ENCODE measurements at places on chromosomes 3 and 15.

DNA sequence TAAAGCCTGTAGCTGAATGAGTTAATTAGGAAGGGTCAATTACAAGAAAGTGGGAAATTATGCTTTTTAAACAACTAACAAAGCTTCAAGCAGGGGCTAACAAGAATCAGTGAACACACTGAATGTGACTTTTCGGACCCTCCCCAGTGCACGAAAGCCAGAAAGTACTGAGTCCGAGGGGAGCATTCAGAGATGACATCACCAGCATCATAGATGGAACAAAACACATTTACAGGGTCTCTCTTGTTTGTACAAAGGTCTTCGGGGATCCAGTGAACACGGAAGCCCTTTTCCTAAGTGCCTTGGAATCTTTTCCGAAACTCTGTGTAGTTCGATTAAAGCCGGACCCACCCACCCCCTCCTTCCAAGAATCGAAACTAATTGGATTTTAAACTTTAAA lies 829 bp downstream of the DCP1A start:
- no peak for DNase-seq

DNA sequence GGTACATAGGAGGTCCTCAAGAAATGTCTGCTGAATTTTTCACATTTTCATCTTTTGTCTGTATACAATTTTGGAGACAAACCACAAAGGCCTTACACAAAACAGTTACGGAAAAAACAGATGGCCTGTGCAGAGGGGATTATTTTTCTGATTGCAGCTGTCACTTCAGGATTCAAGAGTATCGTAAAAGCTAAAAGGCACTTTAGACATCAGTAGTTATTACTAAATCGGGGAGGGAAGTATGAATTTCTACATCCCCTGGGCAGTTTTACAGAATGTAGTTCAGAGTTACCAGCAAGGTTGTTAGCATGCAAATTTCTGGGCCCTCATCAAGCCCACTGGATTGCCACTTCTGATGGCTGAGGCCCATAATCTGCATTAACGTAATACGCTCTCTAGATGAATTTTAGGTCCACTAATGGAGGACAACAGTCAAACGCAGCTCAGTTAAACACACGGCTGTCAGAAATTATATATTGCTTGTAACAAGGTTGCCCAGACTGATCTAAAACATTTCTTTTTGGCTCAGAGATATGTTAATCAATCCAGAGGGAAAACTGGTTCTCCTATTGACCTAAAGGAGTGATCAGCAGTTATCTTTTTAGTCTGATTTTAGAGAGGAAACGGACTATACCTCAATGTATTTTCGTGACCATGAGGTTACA lies 1.1 kb downstream of the RIOX2 start:
- no peak for DNase-seq

- no peak for DNase-seq
Measured at GRCh38 chr3:178709051-178709450, 172.8 kb downstream of the KCNMB2 start.

- DNase-seq = no peak
Measured at GRCh38 chr3:172044833-172045585, 5.6 kb downstream of the FNDC3B start.

DNA sequence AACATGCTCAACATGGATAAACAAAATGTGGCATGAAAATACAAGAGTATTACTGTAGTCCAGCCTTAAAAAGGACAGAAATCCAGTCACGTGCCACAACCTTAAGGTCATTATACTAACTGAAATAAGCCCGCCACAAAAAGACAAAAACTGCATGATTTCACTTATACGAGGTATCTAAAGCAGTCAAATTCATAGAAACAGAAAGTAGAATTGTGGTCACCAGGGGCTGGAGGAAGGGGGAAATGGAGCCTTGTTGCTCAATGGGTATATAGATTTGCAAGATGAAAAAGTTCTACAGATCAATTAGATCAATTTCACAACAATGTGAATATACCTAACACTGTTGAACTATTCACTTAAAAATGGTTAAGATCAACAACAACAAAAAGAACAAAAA lies 7.4 kb downstream of the GLB1 start:
- no peak for DNase-seq

DNA sequence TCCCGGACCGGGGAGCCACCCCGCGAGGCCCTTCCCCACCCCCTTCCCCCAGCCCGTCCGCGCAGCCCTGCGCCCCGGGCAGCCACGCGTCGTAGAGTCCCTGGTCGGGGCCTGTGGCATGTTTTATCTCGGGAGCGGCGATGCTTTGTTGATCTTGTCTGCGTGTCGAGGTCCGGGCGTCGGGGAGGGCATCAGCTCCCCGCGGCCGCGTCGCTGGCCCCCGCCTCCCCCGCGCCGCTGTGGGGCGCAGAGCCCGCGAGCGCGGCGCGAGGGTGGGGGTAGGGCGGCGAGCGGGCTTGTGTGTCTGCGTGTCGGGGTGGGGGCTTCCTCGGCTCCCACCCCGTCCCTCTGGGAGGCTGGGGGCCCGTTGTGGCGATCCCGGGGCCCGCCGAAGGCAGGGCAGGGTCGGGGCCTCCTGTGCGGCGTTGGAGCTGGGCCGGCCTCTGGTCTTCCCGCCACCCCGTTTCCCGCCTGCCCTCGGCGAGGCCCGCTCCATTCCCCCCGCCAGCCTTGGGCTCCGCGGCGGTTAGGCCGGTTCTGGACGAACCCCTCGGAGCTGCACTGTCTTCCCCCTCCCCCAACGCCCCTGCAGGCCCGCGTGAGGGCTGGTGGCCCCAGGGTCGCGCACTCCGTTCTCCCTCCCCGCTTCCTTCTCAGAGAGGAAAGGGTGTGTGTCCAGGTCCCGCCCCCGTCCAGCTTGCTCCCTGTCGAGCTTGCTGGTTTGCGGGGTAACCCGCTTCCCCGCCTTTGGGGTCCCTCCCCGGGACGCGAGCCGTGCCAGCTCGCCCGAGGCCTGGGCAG lies 695 bp downstream of the GMPS start:
- DNase-seq = peak; percentile 72

- no peak for DNase-seq
Measured at GRCh38 chr3:151234825-151235224, 31.8 kb upstream of the GPR171 start.

Measured in left lobe of liver (tissue), 2 donors.